ENCODE measurements at places on chromosomes 2 and 18.

- DNase-seq: no peak
Observed at GRCh38 chr18:78822949-78823285, 156.7 kb upstream of the SALL3 start.

DNA sequence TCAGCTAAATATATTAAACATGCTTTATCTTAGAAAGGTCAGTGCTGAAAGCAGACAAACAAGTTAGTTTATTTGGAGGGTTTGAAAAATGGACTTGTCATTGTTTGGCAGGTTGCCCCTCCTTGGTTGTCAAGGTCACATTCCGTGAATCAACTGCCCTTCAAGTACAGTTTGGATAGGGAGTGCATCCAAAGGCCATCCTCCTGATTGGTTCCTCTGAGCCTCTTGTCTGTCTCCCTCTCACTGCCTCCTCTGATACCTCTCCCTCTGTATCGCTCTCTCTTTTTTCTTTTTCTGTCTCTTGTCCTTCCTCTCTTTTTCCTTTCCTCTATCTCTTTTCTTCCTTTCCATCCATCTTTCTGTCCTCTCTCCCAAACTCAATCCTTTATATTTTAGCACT, 5.4 kb downstream of the ITGAV start:
- DNase-seq: no peak

- no peak for DNase-seq
Observed at GRCh38 chr2:10075101-10075500, 5.1 kb downstream of the CYS1 start.

- no peak for DNase-seq
Observed at GRCh38 chr18:3121259-3121658, 98.5 kb downstream of the MYOM1 start.

DNA sequence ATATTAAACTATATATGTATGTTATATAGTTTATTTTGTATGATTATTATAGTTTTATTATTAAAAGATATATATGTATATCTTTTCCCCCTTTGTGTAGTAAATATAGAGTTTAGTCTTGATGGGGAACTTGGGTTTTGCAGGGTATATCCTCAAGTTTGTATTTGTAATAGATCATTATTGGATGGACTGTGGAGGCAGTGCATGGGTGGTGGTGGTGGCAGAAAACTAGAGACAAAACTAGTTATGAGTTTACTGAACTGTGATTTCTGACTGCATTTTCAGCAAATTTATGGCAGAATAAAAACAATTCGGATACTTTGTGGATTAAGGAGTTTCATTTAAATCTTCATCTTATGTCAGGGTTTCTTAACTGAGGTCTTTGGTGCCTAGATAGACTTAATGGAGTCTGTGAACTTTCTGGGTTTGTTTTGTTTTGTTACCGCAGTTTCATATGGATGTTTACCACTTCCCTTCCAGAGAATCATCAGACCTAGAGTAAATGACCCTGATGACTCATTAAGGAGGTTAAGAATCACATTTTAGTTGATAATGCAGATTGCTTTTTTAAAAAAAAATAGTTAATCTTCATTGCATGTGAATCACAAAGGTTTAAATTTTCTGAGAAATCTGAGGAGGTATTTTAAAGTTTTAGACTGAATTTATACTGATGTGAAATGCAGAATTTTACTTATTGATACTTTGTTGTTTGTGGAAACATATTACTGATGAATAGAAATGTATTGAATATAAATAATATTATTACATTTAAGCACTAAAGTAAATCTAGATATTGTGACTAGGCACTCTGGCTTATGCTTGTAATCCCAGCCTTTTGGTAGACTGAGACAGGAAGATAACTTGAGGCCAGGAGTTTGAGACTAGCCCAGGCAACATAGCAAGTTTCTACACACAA, 14.5 kb downstream of the EPC2 start:
- no peak for DNase-seq

- peak; percentile 98 for DNase-seq
Observed at GRCh38 chr2:104502901-104503300, 351.0 kb upstream of the POU3F3 start.

DNA sequence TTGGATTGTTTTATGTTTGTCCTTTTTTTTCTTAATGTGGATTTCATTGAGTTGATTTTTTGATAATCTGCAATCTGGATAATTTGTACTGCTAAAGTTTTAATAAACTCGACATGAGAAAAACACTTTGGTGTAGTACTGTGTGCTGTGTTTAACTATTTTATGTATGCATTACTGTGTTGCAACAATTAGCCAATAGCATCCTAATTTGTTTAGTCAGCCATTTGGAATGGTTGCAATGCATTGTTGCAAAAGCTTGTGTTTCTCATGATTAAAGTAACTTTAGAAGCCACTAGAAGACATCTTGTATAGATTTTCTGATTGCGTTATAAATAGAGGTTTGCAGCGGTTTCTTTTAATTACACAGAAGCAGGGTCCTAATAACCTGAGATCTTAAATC, 53.5 kb downstream of the PPIG start:
- no peak for DNase-seq

- DNase-seq: no peak
Observed at GRCh38 chr2:181106789-181107627, 126.6 kb downstream of the UBE2E3 start.

All from globus pallidus (tissue), 1 donor.